ENCODE measurements at places on chromosomes 5 and 9.

DNA sequence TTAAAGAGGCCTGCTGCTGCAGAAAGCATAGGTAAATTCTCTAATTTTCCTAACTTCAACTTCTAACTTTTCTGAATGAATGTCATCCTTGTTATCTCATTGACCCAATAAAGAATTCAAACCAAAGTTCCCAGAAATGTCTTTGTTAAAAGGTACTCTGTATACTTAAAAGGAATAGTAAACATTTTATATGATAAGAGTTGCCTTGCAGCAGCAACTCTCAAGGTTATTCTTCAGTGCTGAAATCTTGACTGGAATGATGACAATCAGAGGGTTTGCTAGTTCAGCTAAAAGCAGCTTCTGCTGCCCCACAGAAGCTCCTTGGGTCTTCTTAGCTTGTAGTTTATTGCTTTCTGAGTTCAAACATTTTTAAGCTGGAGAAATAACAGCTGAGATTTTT is 28.3 kb downstream of the FGF10 start:
- DNase-seq, result no peak

DNA sequence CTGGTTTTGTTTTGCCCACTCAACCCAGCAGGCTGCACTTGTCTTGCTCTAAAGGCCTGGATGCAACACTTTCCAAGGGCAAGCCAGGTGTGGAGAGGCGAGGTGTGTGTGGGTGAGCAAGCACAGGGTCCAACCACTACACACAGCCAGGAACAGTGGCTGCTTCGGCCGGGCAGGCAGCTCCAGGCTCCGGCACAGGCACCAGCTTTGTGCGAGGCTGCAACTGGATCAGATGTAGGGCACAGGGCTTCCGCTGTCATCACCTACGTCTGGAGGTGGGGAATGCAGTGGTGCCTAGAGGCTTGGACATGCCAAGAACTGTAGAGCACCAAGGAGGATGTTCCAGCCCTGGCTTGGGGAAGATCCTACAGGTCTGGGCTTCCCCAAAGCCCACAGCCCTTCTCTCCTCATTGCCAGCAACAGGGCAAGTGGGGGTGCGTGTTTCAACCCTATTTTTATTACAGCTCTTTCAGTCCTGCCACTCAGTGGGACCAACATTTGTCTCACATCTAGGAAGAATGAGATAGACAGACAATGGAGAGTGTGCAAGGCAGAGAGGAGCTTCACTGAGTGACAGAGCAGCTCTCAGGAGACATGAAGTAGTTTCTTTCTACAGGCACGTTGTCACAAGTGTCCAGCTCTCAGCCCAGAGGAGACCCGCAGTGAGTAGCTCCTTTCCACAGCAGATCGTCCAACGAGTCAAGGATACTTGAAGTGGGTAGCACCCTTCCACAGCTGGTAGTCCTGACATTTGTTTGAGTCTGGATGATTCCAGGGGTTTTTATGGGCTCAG is 622.2 kb downstream of the CDH9 start:
- no peak for DNase-seq

GRCh38 chr9:92590377-92590776 is 54.6 kb upstream of the ECM2 start:
- no peak for DNase-seq

- DNase-seq, result no peak
These were observed 33.0 kb upstream of the SLC1A3 start for GRCh38 chr5:36573438-36573837.

GRCh38 chr5:38009749-38010358 is 170.0 kb upstream of the GDNF start:
- DNase-seq, result no peak

DNA sequence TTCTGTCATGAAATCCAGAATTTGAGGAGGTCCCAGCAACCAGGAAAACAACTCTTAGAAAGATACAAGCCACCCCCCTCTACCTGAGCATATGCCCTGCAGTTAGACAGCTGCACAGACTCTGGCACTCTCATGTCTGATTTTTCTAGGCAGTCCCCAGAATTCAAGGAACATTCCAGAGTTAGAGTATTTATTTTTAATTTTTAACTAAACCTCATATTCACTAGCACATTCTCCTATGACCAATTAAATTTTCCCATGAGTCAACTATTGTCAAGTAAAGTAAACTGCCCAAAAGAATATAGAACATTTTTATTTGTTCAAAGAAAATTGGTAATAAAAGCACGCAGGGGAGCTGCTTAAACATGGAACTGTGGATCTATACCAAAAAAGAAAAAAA is 490.5 kb upstream of the SEMA6A start:
- no peak for DNase-seq

GRCh38 chr5:1780614-1780930 is 19.1 kb downstream of the MRPL36 start:
- DNase-seq, result no peak

- no peak for DNase-seq
These were observed 44.4 kb upstream of the ANKRD55 start for GRCh38 chr5:56277573-56277972.

GRCh38 chr9:104745852-104746251 is 1.6 kb upstream of the NIPSNAP3A start:
- DNase-seq, result no peak

DNA sequence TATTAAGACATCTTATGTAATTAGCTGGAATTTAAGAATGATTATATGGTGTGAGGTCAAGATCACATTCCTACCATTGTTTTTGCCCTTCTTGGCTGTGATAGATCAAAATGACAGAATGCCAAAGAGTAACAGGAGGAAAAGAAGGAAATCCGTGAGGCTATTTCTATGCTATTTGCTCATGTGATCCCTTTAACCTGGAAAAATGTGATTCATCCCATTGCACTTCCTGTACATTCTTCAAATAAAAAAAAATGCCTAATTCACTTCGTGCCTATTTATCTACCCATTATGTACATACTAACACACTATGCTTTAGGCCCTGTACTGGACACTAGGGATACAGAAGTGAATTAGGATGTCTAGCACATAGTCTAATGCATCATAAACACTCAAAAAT is 154.1 kb upstream of the PAPPA start:
- no peak for DNase-seq

DNA sequence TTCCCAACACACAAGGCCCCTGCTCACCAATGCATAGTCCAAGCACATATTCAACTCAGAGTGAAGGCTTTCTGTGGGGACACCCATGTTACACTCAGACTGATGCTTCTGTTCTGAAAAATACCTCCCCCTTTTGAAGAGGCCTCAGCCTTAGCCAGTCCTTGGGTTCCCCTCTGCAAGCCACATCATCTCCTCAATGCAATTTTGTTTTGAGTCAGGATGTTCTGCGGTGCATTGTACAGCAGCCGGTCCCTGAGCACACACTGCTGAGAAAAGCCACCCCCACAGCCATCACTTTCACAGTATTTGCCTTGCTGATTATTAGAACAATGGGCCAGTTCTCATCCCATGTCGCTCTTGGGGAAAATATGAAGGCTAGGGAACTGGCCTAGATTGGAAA is 241.2 kb downstream of the FAM114A2 start:
- no peak for DNase-seq

DNA sequence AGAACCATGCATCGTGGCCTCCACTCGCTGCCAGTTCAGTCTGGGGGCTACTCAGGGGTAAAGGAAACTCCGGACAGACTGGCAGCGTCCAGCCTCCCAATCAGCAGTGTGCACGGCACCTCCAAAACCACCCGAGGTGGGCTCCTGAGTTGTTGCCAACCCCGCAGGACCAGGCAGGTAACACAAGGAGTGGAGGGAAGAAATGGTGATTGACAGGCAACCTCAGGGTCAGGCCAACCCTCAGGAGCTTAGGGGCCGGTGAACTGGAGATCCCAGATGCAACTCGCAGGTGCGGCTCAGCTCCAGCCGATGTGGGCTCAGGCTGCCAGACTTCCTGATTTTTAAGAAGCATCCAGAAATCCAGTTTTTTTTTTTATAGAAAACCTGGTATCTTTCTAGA is 37.3 kb upstream of the AKNA start:
- DNase-seq, result no peak

- DNase-seq, result no peak
These were observed 198.6 kb downstream of the PAX5 start for GRCh38 chr9:36835271-36835996.

DNA sequence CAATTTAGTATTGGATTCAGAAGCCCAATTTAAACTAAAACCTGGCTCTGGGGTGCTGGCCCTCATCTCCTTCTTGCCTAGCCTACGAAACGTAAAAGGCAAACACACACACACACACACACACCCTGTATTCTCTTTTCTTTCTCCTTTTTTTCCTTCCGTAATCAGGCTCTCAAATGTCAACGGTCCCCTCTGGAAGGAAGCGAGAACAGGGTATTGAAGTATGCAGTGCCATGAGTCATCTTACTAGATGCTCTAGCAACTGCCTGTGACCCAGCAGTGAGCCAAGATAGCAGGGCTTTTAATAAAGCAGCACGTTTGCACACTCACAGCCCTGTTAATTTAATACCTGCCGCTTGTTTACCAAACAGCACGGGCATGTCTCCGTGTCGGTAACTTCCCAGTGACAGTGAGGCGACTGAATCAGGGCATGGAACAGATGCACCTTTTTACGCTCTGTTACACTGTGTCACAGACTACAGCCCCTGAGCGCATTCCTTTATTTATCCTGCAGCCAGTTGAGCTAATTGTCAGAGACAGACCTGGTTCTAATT is 243.8 kb downstream of the BNC2 start:
- DNase-seq, result no peak
